Stimulated activated CD4-positive, alpha-beta T cell treated with anti-CD3 and anti-CD28 coated beads, Interleukin-2, amount 100 ng/mL, for 48 hours (primary cell): ENCODE measurements at places on chromosomes 13 and 19.

DNA sequence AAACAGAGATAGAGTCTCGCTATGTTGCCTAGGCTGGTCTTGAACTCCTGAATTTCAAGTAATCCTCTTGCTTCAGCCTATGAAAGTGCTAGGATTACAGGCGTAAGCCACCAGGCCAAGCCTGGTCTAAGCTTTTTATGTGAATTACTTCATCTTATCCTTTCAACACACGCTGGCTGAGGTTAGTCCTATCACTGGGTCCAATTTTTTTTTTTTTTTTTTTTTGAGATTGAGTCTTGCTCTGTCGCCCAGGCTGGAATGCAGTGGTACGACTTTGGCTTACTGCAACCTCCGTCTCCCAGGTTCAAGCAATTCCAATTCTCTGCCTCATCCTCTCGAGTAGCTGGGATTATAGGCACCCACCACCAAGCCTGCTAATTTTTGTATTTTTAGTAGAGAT, 10.4 kb downstream of the MYO1F start:
- DNase-seq: no peak

GRCh38 chr13:31073859-31074718, 87.6 kb downstream of the HSPH1 start:
- peak; percentile 32 for DNase-seq

GRCh38 chr19:3606690-3607289, at the start of gene TBXA2R:
TSS of gene TBXA2R (minus strand) at chr19:3606875. CDS start at chr19:3600634, 6,241 bp downstream.
- DNase-seq: peak; percentile 62

DNA sequence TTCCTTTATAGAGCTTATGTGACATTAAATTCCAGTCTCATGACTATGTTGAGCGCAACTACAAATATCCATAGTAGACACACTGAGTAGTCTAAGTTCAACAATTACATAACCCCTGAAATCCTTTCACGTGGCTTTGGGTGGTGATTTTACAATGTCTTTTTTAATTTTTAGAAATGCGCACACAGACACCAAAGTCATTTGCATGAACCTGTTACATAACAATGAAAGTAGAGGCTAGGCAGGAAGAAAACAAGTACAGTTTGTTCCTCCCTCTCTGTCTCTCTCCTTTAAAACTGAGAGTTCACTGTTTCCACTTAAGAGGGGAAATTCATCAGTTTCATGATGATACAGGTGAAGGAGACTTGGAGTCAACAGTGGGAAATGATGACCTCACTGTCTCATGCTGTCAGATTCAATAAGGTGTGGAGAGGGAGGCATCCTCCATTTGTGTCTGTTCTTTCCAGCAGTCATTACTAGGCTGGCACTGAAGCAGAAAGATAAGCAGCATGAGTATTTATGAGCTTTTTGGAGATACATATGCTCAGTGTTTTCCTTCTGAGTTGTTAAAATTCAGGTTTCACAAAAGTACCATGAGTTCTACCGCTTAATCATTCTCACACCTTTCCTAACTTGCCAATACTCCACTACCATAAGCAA, 201.8 kb downstream of the LHFPL6 start:
- no peak for DNase-seq

DNA sequence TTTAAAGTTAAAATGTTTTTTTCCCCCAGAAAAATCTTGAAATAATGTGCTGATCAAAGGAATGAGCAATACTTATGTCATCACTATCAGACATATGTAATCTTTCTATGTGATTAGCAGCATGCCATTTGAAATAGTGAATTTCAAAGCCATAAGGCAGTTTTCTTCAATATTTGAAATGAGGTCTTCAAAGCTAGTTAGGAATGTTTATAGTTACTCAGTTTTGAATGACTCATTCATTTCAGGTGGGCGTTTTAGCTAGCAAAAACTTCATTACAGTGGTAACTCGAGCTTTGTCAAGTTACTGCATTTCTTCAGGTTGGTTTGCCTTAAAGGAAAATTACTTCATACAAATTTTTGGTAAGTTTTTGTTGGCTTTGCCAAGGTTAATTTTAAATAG, 102.1 kb downstream of the ATP8A2 start:
- DNase-seq: no peak

DNA sequence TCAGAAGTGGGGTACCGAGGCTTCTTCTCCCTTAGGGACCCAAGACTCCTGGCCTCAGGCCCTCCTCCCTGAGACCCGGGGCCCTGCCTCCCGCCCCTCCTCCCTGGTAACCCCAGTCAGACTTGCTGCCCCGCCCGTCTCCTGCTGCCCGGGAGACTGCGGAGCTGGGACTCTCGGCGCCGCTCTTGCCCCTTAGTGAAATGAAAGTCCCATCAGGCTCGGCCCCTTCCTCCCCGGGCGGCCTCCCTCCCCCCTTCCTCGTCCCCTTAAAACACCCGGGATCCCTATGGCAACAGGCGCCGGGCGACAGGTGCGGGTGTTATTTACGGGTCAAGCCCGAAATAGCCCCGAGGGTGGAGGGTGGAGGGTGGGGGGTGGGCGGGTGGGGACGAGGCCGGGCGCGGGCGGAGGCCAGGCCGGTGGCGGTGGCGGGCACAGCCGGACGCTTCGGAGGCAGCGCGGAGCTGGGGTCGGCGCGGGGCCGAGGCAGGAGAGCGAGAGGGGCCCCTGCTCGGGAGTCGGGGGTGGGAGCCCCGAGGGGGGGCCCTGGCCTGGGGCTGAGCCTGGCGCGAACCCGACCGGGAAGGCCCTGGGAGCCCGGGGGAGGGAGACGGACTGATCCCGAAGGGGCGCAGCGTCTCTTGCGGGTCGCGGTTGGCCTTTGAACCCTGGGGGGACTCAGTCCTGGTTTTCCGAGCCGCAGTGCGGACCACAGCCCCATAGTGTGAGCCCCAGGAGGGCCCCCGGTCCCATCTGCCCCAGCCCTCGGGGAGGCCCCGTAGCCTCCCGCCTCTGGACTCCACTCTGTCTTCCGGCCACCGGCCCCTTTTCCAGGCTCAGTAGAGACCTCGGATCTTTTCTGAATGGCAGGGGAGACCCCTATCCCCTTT, at the start of gene CACNG6:
CACNG6 (plus strand) TSS at position 414 of the 890 bp plus-strand sequence. CDS start 1,241 bp downstream, outside the sequence.
- DNase-seq: no peak

DNA sequence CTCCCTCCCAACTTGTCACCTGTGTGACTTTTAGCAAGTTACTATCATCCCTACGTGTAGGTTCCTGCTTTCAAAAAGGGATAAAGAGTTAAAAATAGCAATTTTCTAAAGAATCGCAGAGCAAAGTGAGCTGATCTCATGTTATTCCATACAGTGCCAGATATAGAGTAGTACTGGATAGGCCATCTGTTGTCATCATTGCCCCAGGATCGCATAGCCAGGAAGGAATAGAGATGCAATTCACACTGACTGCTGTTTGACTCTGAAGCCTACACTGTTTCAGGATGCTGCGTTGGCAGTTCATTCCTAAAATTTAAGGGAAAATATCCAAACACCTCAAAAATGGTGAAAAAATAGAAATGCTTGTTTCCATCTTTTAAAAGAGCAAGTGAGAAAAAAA, 138.9 kb downstream of the SHISA2 start:
- DNase-seq: no peak

DNA sequence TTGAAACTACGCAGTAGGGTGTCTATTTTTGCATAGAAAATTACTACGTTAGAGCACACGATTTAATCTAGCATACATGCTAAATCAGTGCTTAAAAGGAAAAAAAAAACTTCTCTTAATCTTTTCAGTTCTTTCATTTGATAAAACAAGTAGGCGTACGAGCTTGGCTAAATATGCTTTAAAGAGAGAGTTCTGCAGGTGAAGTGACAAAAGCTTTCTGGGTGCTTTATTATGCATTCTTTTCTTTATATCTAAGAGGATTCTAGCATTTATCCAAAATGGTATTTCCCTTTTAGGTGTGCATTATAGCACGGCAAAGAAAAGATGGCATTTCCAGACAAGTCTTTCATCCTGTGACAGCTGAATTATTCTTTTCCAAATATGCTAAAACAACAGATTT, 281.2 kb downstream of the PCDH9 start:
- no peak for DNase-seq

- DNase-seq: no peak
Observed at GRCh38 chr19:33437393-33437820, 63.9 kb downstream of the CEBPG start.

DNA sequence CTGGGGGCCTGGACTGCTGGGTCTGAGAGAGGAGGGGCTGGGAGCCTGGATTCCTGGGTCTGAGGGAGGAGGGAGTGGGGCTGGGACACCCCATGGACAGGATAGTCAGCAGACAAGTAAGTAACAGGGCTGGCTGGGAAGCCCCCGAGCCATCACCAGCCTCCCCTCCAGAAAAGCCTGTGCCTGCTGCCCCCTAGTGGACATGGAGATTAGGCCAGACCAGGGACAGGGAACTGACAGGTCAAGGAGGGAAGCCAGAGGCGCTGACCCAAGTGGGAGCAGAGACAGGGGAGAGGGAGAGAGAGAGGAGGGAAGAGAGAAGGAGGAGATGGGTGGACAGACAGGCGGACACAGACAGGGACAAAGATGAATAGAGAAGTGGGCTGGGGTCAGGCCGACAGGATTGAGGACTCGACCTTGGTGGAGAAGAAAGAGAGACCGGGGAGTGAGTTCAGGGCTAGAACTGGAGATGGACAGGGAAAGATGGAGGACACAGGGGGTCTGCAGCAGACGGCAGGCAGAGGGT, 6.7 kb upstream of the ERFL start:
- peak; percentile 77 for DNase-seq

- no peak for DNase-seq
Observed at GRCh38 chr13:79647533-79647932, 166.6 kb downstream of the NDFIP2 start.

GRCh38 chr19:30049226-30049625, 107.2 kb downstream of the URI1 start:
- no peak for DNase-seq

DNA sequence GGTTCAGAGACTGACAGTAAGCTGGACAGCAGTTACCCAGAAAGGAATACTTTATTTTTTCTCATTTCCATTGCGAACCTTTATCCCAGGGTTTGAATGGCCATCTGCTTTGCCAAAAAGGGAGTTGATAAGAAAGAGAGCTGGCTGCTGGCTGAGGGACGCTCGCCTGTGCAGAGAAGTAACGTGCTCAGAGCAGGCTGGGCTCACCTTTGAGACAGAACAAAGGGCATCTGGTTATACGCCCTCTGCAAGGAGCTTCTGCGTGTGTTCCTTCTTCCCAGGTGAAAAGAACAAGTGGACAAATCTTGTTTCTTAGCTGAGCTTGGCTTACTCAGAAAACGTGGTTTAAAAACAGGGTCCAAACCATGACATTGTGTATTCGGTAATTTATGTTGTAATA, 47.4 kb downstream of the EFNB2 start:
- no peak for DNase-seq

DNA sequence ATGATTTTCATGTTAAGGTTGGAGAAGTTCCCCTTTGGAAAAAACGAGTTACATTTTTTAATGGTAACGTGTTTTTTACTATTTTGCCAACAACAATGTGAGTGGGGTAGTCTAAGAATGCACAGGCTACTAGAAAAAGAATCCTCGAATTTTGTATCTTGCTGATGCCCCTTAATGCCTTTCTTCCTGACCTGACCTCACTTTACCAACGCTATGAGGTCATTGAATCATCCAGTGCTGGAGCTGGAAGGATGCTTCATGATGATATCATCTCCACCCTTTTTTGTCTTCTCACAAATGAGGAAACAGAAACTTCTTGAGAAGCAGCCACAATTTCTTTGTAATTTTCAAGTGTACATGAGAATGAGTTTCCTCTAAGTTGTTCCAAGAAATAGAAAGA, 8.2 kb upstream of the UBL3 start:
- no peak for DNase-seq

GRCh38 chr13:110444226-110444653, 117.3 kb downstream of the RAB20 start:
- no peak for DNase-seq
